ENCODE measurements at places on chromosomes 7 and 10. TPM values are rescaled to one million over a fixed set of nuclear protein-coding genes. Genes with fewer than 3 reads are reported as not detected.
A peak's percentile ranks its signal among the peaks of the same experiment; 100 is the strongest.

Gene TCF7L2
- 34.1 TPM for total RNA-seq

Gene NPTX2
- total RNA-seq: 3.3 TPM

DNA sequence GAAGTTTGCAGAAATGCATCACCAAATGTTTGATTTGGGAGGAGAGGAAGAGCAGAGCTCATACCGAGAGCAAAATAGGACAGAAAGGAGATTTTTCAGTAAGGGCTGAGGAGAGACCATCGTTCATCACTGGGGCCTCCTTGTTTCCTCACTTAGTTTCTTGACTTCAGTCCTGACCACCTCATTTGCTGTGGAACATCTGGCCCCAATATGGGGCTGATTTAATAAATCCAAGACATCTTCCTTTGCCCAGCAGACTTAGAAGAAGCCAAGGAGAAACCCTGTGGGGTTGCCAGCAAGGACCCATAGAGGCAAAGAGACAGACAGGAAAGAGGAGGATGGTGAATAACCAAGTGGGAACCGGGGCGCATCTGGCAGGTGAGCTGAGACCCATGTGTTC, 60.4 kb downstream of the CHST3 start:
- no peaks in the 10 kb centered on the region for H3K27me3 ChIP-seq
- DNase-seq: no peak
- no peak overlapping the region for H3K4me3 ChIP-seq
- no peaks in the 10 kb centered on the region for H3K36me3 ChIP-seq

DNA sequence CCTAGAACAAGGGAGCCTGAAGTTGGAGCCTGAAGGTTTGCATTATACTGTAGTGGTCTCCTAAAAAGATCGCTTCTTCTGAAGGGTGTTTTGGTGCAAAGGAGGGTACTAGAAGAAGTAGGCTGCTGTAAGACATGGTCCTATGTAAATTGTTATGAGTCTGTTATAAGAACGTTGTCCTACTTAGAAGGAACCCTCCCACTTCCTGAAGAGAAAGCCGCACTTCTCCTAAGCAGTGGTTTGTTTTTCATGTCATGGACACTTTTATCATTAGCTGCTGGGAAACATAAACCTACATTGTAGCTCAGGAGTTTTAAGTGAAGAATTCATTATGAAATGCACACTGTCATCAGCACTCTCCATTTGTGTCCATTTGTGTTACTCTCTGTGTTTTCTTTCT, 129.1 kb upstream of the ITGB1 start:
- H3K4me3 ChIP-seq: no peak overlapping the region
- no peaks in the 10 kb centered on the region for H3K4me1 ChIP-seq
- no peak overlapping the region for H3K27ac ChIP-seq

DNA sequence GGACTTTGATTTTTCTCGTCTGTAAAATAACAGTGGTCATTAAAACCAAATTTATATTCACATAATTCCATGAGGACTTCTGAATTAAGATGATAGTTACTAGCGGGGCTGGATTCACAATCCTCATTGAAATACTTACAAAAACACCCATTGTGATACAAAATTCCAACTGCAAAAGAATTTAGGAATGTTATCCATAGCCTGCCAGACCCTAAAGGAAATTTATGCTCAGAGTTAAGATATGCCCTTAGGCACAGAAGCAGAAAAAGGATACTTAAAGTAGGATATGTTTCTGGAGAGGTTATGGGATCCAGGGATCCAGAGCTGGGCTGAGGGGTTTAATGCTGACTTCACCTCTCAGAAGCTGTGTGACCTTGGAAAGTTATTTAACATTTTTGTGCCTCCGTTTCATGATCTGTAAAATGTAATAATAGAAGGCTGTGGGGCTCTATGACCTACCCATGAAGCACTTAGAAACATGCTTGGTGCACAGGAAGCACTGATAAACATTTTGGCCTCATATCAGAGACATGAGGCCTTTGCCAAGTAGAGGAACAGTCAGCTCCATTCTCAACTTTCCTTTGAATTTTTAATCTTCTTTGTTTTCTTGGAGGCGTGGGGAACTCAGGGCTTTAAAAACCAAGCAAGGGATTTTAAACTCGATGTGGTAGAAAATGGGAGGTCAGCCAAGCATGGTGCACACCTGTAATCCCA, 744.7 kb downstream of the KCNMA1 start:
- H3K27me3 ChIP-seq: no peaks in the 10 kb centered on the region
- H3K4me3 ChIP-seq: no peak overlapping the region
- no peak for DNase-seq

GRCh38 chr7:2512179-2512661, 7.4 kb upstream of the LFNG start:
- H3K36me3 ChIP-seq: no peaks in the 10 kb centered on the region
- peak overlapping the region; percentile 21 for H3K27ac ChIP-seq
- H3K4me3 ChIP-seq: no peak overlapping the region
- no peaks in the 10 kb centered on the region for H3K27me3 ChIP-seq
- peaks cover 24% of the 10 kb centered on the region for H3K4me1 ChIP-seq
- no peak for DNase-seq

GRCh38 chr10:102267748-102268147, 22.4 kb downstream of the GBF1 start:
- DNase-seq: no peak
- no peaks in the 10 kb centered on the region for H3K4me1 ChIP-seq
- no peaks in the 10 kb centered on the region for H3K27me3 ChIP-seq
- no peak overlapping the region for H3K4me3 ChIP-seq
- H3K36me3 ChIP-seq: no peaks in the 10 kb centered on the region

Measured in breast epithelium (tissue), 4 donors.